ENCODE measurements at places on chromosomes 1 and 21.

GRCh38 chr1:230271300-230272035, 154.7 kb downstream of the PGBD5 start:
- no peak for DNase-seq

GRCh38 chr1:200867018-200867811, 5.6 kb upstream of the GPR25 start:
- peak; percentile 7 for DNase-seq

- DNase-seq = peak; percentile 41
Measured at GRCh38 chr1:110390692-110391245, at the start of gene SLC16A4. SLC16A4 (minus strand) TSS chr1:110391026; CDS start chr1:110389323, 1,703 bp downstream.

DNA sequence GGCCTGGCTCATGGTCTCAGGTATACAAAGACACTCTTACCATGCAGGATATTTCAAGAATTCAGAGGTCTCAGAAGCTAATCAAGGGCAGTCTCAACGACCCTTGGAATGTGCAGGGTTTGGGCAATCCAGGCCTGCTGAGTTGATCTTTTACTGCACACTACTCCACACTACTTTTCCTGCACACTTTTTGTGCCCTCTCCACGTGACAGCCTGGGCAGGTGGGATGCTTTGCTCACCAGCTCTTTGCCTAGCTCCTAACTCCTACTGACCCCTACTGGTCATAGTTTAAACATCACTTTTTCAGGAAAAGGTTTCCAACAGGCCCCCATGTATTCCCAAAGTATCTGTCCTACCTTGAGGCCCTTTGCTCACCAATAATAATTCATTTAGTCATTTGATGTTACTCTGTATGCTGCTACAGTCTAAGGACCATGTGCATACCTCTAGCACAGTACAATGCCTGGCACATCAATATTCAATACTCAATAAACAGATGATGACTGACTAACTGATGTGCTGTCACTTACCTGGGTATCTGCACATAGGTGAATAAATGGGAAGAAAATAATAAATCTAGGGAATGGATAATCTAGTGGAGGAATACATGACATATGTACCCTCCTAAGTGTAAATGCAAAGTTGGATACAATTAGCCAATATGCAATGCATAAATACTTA, 9.6 kb downstream of the DUSP23 start:
- DNase-seq = no peak

GRCh38 chr21:38042246-38042645, 126.0 kb upstream of the KCNJ6 start:
- peak; percentile 60 for DNase-seq

GRCh38 chr21:26194326-26194725, 23.8 kb upstream of the APP start:
- DNase-seq = peak; percentile 80

DNA sequence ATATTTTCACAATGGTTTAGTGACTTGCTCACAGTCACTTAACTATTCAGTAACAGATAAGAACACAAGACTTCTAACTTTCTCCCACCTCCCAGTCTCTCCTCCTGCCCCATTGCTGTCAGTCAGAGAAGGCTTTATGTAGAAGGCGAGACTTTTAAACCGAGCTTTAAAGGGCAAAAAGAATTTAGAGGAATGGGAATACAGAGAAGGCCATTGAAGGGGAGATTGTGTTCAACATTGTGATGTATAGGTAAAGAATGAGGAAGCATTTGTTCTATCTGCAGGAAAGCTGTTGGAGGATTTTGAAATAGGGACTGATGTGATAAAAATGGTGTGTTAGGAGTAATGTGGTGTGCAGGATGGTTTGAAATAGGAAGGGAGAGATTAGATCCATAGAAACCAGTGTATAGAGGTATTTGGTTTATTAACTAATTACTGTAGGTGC, 7.3 kb downstream of the POU2F1 start:
- DNase-seq = peak; percentile 35

DNA sequence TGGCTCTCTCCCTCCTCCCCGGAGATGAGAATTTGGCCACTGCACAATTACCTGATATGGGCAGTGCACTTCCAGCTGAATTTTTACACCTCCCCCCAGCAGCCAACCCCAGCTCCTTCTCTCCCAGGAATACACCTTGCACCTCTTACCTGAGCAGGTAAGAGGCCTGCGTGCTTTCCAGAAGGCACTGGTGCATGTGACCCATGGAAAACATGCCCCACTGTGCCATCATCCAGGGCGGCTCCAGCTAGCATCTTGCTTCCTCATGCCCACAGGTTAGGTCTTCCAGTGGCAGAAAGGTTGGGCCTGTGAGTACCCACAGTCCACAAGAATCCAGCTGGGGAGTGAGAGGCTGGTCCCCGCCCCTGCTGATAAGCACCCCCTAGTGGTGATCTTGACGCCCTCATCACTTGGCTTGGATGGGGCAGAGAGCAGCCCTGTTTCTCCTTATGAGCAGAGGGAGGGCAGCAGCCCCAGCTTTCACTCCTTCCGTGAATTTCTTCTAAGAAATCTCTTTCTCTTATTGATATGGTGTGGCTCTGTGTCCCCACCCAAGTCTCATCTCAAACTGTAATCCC, 57.8 kb downstream of the EDARADD start:
- DNase-seq = no peak

GRCh38 chr1:27476237-27476636, 13.7 kb downstream of the WASF2 start:
- DNase-seq = no peak

- DNase-seq = no peak
Measured at GRCh38 chr1:109229531-109230127, 15.9 kb downstream of the SARS1 start.

GRCh38 chr1:67142931-67143330, 8.2 kb upstream of the C1orf141 start:
- no peak for DNase-seq

GRCh38 chr1:108712606-108713150, at the start of gene FNDC7:
FNDC7 (plus strand) TSS chr1:108712908; CDS start chr1:108712934, 26 bp downstream.
- DNase-seq = no peak

GRCh38 chr1:202577381-202577780, 132.9 kb downstream of the SYT2 start:
- DNase-seq = no peak

GRCh38 chr1:47872886-47873285, 124.3 kb downstream of the TRABD2B start:
- DNase-seq = no peak

DNA sequence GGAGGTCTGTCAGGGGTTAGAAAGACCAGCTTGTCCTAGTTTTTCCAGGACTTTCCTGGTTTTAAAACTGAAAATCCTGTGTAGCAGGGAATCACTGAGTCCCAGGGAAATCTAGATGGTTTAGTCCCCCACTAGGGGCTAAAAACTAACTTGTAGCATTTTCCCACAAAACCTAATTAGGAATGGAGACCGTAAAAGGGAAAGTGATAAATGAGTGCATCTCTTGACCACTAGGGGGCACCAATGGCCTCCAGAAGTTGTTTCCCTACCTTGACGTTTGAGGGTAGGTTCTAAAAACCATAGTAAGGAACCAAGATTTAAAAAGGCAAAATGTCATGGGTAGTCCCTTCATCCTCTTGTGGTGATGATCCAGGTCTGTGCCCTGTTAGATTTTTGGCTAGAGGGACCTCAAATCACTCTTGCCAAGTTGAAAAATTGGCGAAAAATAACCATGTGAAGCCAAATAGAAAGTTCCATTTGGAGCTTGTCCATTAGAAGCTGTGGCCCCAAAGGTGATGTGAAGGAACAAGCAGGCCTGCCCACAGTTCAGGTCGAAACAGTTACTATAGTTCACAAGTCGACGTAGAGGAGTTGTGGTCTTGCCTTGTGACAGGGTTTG, 24.5 kb downstream of the CLIC6 start:
- peak; percentile 52 for DNase-seq

DNA sequence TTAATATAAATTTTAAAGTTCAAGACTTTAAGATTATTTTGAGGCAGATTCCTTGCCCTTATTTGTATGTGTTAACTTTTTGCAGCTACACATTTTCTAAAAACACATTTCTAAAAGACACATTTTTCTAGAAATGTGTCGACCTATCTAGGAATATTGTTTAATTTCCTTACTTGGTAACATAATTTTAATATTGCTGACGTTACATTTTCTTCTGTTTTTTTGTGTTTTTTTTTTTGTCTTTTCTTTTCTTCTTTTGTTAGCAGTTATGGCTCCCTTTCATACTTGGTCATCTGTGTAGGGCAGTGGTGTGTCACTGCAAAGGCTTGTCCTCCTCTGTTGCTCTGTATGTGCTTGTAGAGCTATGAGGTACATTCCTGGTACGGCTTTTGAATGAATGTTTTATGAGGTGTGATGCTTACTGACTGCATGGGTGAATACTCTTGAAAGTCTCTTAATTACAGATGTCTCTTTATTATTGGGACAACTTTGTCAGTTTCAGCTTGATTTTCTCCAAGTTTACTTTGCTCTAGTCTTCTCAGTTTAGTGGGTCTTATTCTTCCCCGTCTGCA, 30.1 kb downstream of the LRRC8D start:
- peak; percentile 38 for DNase-seq

- no peak for DNase-seq
Measured at GRCh38 chr1:162421258-162422164, 9.6 kb upstream of the SH2D1B start.

DNA sequence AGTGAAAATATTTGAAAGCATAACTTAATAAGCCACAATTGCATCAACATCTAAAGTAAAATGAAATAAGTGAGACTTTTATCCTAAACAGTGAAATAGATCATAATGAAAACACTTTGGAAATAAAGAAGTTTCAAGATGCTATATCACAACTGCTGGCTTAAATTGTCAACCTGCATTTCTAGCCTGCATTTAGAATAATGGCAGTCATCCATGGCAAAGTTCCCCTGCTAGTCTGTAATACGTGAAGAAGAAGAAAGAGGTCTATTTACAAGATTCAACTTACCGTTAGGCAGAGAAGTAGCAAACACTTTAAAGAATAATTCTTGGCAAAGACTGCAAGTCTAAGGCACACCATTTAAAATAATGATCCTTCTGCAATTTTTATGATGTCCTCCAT, 133.6 kb downstream of the DPYD start:
- DNase-seq = no peak

DNA sequence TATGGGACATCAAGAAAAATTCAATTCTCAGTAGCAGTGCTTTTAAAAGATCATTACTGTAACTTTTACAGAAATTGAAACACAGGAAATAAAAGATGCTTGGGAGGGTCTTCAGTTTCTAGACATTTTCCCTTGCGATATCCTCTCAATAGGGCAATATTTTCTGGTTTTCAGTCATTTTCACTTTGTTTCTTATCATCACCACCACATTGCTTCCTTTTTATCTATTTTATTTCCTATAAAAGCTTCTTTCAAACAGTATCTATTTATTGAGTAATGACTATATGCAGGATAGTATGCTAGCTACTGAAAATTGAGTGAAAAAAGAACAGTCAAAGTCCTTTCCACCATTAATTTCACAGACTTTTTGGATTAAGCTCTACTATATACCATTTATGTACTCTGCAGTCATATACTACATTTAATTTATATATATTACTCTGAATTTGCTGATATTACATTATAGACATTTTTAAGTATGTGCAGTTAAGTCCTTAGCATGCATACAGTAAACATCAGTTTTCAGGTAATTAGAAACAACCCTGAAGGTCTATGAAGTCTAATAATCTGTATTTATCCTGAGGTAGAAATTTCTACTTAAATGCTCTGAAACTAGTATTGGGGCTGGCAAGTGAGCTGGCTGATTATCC, 18.7 kb downstream of the TRMT1L start:
- no peak for DNase-seq
